Type B pancreatic cell (in vitro differentiated cells): ENCODE measurements at places on chromosomes 3 and 15.
A peak's percentile ranks its signal among the peaks of the same experiment; 100 is the strongest.

DNA sequence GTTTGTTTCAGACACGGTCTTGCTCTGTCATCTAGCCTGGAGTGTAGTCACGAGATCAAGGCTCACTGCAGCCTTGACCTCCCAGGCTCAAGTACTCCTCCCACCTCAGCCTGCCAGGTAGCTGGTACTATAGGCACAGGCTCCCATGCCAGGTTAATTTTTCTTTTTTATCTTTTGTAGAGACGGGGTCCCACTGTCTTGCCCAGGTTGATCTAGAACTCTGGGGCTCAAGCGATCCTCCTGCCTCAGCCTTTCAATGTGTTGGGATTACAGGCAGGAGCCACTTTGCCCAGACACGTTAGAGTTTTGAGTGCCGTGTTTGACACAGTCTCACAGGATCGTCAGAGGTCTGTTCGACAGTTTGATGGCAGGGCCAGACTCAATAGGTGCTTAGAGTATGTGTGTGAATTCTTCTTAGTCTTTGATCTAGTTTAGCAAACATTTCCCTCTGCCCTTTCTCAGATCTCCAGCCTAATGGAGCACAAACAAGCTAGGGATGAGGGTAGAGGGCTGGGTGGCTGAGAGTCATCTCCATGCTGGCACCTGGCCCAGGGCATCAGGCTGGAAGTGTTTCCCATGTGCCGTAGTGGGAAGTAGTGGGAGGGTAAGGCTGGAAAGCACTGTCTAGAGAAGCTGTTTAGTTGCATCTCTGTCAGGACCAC is 66.1 kb upstream of the DLG1 start:
- DNase-seq: no peak

DNA sequence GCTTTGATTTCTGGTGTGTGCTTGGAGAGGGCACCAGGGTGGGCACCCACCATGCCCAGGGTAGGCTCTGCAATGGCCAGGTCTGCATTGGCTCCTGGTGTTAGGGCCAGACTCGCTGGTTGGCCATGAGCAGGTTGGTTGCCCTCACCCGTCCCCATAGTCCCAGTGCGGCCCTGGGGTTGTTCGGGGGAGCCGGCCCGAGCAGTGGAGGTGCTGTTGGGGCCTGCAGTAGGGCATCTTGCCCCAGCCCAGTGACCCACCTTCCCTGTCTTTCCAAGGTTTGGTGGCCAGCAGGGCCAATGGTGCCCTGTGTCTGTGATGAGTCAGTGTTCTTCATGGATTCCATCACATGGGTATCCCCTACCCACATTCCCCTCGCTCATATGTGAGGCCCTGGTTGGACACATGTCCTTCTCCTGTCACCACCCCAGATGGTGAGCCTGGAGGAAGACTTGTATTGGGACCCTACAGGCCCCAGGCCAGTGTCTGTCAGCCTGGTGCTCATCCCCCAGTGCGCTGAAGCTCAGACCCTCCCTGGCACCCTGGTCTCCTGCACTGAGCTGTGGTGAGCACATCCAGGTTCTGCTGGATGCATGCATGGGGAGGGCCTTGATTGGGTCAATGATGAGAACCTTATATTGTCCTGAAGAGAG is 190.1 kb downstream of the UBE3A start:
- peak; percentile 58 for DNase-seq

GRCh38 chr3:107979538-107979937 is 111.3 kb downstream of the CD47 start:
- DNase-seq: no peak

- DNase-seq: no peak
Measured at GRCh38 chr3:64176461-64176996, 48.7 kb downstream of the PRICKLE2 start.

DNA sequence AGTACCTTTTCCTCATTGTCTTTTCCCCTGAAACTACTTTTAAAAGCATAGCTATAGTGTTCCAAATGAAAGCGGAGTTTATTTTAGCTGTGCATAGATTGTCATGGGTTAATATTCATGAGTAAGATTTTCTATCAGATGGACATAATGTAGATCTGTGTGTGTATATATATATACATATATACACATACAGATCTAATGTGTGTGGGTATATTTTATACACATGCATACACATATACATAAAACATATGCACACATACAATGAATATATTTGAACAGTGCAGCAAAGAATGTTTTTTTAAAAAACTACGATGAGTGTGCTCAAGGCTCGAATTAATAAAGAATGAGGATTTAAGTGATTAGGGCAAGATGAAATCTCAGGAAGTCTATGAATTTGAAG is 328.3 kb upstream of the IL12A start:
- no peak for DNase-seq

- DNase-seq: no peak
Measured at GRCh38 chr3:146536681-146537080, 7.7 kb downstream of the PLSCR1 start.

DNA sequence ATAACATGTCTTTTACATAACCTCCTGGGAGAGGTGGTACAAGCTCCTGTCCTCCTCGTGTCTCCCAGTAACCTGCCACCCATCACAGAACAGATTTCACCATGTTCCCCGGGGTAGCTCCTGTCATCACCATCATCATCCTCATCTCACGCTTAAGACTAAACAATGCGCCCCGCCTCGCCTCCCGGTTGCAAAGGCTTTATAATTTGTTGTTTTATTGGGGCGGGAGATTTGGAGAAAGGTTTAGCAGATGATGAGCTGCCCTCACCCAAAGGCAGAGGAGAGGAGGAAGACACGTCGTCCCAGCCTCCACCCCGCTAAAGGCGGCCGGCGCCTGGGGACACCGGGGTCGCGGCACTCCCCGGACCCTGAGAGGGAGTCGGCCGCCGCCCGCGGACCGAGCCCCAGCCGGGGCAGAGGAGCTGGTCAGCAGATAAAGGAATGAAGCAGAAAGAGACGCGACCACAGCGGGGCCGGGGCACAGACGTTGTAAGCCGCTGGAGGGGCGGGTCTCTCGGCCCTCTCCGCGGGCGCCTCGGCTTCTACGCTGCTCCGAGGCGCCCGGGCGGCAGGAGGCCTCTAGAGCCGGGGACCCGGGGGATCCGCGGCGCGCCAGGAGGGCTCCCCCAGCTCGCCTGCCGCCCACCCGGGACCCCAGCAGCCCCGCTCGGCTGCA is 589 bp downstream of the HERC1 start:
- peak; percentile 70 for DNase-seq

DNA sequence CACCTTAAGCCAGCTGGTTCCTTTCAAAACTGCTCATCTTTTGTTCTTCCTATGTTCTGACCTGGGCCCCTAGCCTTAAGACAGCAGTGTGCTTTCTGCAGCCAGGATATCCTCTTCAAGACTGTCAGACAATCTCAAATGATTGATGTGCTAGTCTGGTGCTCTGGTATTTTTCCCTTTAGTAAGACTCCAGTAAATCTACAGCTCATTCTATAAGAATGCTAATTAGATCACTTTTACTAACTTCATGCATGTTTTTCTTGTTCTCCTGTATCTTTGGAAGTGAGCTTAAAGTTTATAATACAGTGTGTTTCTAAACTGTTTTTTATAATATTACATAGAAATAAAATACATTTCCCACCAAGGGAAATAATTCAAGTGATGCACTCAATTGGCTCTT is 220.9 kb upstream of the NANOGP8 start:
- DNase-seq: no peak

GRCh38 chr3:25911525-25912295 is 121.8 kb downstream of the OXSM start:
- DNase-seq: no peak

- no peak for DNase-seq
Measured at GRCh38 chr3:140617135-140617534, 60.7 kb upstream of the TRIM42 start.

GRCh38 chr3:144923046-144923775 is 951.6 kb downstream of the DIPK2A start:
- DNase-seq: no peak

GRCh38 chr15:51709031-51709430 is 27.7 kb downstream of the SCG3 start:
- DNase-seq: no peak

GRCh38 chr15:49718234-49718633 is 97.4 kb downstream of the DTWD1 start:
- no peak for DNase-seq

DNA sequence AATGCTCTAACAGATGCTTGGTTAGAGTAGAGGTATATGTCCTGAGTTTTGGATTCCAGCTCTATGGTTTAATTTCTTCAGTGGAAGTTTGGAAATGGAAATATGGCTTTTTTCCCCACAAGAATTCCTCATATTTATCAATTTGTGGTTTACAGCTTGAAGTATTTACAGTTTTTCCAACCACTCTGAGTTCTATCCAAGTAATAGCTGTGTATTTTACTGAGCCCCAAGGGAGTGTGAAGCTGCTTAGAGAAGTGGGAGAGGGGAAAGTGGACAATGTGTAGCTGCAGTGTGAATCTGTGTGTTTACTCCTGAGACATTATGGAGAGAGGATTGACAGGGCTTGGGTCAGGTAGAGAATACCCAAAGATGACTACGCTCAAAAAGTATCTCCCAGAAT is 54.5 kb downstream of the NEK11 start:
- no peak for DNase-seq

- no peak for DNase-seq
Measured at GRCh38 chr3:114451051-114451451, 157.2 kb downstream of the TIGIT start.

GRCh38 chr3:113264283-113265131 is 53.1 kb downstream of the BOC start:
- no peak for DNase-seq

DNA sequence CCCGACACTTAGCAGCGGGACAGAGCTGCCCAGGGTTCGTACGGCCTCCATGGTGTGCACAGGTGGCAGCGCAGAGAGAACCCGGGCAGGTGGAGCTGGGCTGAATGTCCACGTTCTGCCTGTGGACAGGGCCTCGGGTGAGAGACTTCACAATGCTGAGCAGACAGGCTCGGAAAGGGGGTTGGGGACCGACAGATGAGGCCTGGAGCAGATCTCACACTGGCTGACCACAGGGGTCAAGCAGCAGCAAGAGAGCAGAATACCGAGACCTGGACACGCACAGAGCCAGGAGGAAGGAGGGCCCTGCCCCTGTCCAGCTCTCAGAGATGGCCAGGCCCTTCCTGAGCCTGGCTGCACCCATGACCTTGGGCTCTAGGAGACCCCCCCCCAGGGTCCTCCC is 83.0 kb downstream of the VGLL4 start:
- DNase-seq: no peak

DNA sequence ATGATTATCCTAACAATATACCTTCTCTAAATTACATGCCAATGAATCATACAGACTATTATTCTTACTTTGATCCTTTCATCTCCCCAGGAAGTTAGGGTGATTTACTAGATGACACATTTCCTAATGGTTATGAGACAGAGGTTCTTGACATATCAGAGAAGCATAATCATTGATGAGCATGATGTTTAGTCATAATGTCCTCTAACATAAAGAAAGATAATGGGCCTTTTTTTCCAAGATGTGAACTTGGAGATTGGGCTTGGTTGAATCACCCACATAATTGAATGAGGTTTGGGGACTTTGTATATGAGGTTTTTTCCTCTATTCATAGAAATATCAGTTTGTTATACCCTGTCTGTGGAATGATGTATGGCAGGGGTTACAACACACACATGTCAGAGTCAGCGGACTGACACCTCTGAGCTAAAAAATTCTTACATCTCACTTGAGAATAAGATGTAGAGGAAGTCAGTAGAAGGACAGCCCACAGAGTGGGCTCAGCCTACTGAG is 69.7 kb upstream of the DCBLD2 start:
- DNase-seq: no peak

DNA sequence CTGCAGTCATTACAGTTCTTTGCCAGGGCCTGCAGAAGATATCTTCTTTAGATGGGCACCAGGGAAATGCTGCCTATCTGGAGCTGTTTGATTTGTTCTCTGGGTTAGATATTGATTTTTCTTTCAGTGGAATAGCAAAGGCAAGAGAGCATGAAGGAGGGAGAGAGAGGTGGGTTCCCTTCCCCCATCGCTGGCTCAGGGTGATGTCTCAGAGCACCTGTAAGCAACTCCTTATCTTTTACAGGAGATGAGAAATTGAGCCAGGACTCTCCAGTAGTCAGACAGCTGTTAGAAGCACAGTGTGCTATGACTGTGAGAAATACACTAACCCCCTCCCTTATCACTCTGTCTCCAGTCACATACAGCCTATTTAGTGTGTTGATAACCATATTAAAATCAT is 89.3 kb upstream of the SLC24A5 start:
- no peak for DNase-seq

GRCh38 chr3:152322756-152323155 is 54.0 kb downstream of the MBNL1 start:
- DNase-seq: no peak

DNA sequence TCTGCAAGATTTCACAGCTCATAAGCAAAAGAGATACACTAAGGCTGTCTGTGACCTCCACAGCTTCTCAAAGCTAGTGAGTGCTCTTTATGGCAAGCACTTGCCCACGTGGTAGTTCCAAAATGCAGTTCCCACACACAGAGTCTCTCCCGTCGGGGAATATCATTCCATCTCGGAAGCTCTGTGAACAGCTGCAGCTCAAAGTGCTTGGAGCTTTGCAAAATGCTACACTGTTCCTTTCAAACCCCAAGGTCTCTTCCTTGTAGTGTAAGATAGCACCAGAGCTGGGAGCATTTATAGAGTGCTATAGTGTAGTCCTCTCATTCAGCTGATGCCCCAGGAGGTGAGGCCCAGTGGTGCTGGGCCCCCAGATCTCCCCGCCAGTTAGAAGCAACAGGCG is 36.1 kb downstream of the ST6GAL1 start:
- no peak for DNase-seq

GRCh38 chr3:171444001-171444690 is 16.1 kb downstream of the TNIK start:
- DNase-seq: no peak

DNA sequence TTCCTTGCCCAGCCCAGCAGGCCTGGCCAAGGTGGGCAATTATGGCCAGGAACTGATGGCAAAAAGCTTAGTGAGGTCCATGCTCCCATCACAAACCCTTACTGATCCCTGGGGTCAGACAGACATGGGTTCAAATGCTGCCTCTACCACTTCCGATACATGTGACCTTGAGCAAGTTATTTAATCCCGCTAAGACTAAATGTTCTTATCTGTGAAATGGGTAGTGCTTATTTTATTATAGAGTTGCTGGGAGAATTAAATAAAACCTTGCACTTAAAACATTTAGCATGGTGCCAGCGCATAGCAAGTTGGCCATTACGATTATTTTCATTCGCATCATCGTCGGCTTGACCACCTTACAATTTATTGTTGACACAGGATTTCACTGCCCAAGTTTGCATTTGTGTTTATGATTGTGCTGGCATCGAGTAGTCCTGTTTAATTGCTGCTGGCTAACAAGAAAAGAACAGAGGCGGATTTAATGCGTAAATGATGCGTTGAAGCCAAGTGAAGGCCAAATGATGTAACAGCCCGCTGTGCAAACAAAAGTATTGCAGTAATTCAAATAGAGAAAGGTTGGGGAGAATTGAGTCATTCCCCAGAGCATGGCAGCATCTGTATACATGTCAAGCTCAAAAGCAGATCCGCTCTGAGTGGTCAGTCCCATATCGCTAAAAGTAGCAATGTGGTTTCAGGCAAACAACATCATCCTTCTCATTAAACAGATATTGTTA is 7.3 kb upstream of the FURIN start:
- DNase-seq: no peak
